CD14-positive monocyte (primary cell): ENCODE measurements at places on chromosomes 12 and 14.

GRCh38 chr12:57837864-57838562 is 8.5 kb downstream of the CTDSP2 start:
- H3K27me3 ChIP-seq, result no peaks in the 10 kb centered on the region
- H3K4me3 ChIP-seq, result no peak overlapping the region
- peaks cover 98% of the 10 kb centered on the region for H3K4me1 ChIP-seq
- peak overlapping the region; percentile 68 for H3K27ac ChIP-seq
- DNase-seq, result no peak

- no peaks in the 10 kb centered on the region for H3K27me3 ChIP-seq
- no peaks in the 10 kb centered on the region for H3K36me3 ChIP-seq
- DNase-seq, result no peak
- no peak overlapping the region for H3K27ac ChIP-seq
- H3K4me1 ChIP-seq, result no peaks in the 10 kb centered on the region
These were observed 11.8 kb upstream of the KSR2 start for GRCh38 chr12:117980616-117981015.

GRCh38 chr12:25723336-25723735 is 170.3 kb upstream of the LMNTD1 start:
- H3K27ac ChIP-seq, result no peak overlapping the region
- H3K36me3 ChIP-seq, result no peaks in the 10 kb centered on the region
- no peaks in the 10 kb centered on the region for H3K27me3 ChIP-seq
- no peak overlapping the region for H3K4me3 ChIP-seq

GRCh38 chr14:105177082-105177481 is 4.0 kb downstream of the NUDT14 start:
- no peaks in the 10 kb centered on the region for H3K36me3 ChIP-seq
- no peak overlapping the region for H3K27ac ChIP-seq
- no peaks in the 10 kb centered on the region for H3K27me3 ChIP-seq
- H3K4me3 ChIP-seq, result no peak overlapping the region

DNA sequence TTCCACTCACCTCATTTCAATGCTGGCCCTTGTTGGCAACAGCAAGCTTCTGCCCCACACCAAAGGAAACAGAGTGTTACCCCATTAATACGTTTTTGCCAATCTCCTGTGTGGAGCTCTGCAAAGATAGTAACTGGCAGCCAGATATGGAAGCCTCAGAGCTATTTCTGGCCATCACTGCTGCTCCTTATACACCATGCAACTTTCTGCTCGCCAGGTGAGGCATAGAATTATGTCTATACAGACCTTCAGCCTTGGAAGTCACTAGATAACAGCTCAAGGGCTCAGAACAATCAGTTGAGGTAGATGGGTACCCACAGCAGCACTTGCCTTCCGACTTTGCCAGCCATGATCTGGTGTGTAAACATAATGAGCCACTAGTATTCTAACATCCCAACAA is 214.8 kb upstream of the ALG10B start:
- H3K4me1 ChIP-seq, result no peaks in the 10 kb centered on the region
- DNase-seq, result no peak
- H3K36me3 ChIP-seq, result no peaks in the 10 kb centered on the region
- H3K27me3 ChIP-seq, result no peaks in the 10 kb centered on the region

DNA sequence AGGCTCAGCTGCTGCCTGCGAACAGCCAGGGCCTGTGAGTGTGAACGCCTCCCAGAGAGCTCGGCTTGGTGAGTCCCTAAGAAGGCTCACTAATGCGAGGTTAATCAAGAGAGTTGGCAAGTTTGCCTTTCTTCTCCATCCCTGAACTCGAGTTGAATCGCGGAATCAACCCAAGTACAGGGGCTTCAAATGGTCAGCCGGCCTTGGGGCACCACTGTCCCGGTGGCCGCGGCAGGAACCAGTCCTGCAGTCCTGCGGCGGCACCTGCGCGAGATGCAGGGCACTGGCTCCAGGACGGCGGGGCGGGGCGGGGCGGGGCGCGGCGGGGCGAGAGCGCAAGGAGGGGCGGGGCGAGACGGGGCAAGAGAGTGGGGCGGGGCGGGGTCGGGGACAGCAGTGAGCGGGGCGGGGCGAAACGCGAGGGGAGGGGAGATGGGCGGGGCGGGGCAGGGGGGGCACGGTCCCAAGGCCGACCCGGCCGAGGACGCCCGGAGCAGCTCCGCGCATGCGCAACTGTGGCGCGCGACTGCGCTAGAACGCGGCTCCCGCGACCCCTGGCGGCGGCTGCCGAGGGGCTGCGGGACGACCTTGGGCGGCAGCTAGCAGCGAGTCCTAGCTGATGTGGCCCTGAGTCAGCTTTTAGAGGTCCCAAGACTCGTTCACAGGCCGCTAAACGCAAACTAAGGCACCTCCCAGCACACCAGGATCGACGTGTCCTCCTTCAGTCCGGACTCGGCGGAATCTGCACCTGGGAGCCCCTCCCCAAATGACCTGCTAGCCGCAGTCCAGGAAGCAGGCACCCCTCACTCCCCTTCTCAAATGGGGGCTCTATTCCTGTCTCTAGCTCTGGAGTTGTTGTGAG is 58.0 kb downstream of the TTC7B start:
- peaks cover 15% of the 10 kb centered on the region for H3K4me1 ChIP-seq
- no peaks in the 10 kb centered on the region for H3K36me3 ChIP-seq
- no peaks in the 10 kb centered on the region for H3K27me3 ChIP-seq
- H3K27ac ChIP-seq, result peak overlapping the region; percentile 47
- H3K4me3 ChIP-seq, result peak overlapping the region; percentile 80

DNA sequence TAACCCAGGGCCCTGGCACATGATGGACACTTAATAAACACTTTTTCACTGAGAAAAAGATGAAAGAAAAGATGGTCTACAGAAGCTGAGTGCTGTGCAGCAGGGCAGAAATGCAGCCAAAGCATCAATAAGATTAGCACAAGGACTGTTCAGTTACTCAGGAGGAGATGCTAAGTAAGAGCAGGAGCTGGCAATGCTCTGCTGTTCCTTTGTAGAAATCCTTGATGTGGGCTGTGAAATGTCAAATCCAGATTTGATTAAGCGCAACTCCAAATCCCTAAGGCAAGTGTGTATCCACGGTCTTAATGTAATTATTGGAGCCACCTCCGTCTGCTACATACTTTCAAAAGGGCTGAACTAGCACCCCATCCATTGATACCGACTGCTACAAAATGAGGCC is 151.8 kb upstream of the BTG1 start:
- DNase-seq, result no peak
- H3K27me3 ChIP-seq, result no peaks in the 10 kb centered on the region
- H3K4me3 ChIP-seq, result no peak overlapping the region
- peak overlapping the region; percentile 91 for H3K27ac ChIP-seq
- H3K4me1 ChIP-seq, result peaks cover 54% of the 10 kb centered on the region

DNA sequence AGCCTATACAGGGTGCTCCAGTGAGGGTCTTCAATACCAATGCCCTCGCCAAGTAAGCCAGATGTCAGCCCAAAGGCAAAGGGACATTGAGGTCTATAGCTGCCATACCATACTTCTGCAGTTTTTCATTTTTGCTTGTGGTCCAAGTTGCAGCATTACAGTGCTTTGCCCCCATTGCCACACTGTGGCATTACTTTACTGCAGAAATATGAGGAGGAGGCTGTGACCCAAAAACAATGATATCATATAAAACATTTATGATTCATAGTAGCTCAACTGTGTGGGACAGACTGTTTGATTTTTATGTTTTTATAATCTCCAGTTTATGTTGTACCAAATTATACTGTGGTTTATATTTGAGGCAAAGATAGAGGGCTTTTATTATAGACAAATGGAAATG is 64.1 kb downstream of the KIAA0586 start:
- no peaks in the 10 kb centered on the region for H3K27me3 ChIP-seq
- DNase-seq, result no peak
- H3K27ac ChIP-seq, result no peak overlapping the region
- peaks cover 28% of the 10 kb centered on the region for H3K36me3 ChIP-seq
- H3K4me1 ChIP-seq, result no peaks in the 10 kb centered on the region
- H3K4me3 ChIP-seq, result no peak overlapping the region
